ENCODE measurements at places on chromosomes 3 and 15.

DNA sequence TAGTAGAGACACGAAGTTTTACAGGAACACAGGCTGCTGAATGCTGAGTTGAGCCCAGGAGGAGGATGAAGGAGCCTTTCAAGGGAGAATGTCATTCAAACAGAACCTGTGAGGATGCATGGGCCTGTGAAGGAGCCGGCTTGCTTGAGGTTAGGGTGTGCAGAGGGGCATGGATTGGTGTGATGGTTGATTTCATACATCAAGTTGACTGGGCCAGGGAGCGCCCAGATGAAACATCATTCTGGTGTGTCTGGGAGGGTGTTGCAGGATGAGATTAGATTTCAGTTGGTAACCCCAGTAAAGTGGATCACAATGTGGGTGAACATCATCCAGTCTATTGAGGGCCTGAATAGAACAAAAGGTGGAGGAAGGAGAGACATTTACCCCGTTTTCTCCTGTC, 243.6 kb downstream of the EDEM1 start:
- no peak for DNase-seq

- no peak for DNase-seq
Measured at GRCh38 chr3:150783920-150784746, 21.2 kb upstream of the SIAH2 start.

DNA sequence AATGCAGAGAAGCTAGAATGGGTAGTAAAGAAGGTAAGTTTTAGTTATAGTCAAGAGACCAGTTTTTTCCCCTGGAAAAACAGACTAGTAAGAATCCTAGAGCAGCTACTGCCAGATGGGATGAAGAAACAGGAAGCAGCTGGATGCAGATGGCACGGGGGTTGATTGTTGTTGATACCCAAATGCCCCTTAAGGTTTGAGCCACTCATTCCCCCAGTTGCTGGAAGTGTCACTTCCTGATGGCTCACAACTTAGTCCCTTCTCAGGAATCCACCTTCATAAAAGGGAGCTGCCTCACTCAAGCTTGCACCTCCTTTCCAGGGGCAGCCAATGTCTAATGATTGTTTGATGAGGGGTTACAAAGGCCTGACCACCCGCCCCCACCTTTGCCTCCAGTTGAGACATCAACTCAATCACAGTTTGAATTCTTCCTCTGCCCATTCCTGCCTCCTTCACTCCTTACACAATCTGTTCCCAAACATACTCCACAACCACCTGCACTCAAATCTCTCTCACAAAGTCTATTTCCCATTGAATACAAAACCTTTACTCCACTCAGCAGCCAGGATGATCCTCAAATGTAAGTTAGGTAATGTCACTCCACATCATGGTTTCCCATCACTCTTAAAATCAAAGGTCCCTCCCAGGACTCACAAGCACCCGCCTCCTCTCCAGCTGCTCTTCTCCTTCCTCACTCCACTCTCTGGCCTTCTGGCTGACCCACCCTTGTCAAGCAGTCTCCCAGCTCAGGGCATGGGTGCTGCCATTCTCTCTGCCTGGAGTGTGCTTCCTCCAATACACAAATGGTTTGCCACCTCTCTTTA, 450.1 kb upstream of the THBS1 start:
- DNase-seq, result no peak

DNA sequence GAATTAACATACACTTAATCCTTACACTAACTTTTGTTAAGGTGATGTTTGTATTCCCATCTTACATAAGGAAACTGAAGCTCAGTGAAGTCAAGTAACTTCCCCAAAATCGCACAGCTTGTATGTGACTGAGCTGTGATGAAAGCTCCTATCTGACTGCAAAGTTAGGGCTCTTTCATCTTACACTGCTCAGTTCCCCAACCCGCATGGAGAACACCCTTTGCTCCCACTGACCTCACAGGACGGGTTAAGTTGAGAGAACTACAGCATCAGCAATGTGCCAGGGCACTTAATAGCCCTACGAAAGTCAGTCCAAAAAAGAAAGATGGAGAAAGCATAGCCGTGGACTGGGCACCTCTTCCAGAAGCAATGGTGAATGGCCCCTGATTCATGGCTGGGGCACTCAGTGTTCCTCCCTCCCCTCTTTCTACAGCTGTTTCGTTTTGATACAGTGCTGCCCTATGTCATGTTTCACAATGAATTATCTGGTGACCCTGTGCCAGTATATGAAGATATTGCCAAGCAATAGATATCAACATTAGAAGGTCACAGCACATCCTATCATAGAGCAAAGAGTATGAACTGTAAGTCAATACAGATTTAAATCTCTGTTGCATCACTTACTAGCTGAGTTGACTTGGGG, 38.0 kb downstream of the CADPS start:
- no peak for DNase-seq

DNA sequence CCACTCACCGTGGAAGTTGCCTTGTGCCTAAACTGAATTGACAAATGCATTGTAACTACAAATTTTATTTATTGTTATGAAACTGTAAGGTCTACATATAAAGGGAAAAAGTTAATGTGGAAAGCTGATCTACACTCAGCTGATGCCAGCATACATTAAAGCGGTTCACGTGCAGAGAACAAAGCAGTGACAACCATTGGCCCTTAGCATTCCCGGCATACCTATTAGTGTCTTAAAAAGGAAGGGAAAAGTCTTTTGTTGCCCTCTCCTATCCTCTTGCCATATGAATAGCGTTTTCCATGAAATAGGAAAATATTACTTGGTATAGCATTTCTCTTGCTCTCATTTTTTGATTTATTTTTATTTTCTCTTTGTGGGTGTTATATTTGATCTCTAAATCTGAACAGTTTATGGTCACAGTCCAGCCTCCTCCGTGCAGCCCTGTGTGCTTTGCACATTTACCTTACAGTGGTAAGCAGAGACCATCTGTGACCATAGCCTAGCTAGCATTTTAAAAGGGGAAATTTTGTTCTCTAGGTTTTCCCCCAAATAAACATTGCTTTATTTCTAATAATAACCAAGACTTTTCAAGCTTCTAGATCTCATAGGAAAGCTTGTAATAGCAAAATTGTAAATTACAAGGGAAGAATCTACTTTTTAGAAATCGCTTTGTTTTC, 89.7 kb upstream of the CGNL1 start:
- no peak for DNase-seq

DNA sequence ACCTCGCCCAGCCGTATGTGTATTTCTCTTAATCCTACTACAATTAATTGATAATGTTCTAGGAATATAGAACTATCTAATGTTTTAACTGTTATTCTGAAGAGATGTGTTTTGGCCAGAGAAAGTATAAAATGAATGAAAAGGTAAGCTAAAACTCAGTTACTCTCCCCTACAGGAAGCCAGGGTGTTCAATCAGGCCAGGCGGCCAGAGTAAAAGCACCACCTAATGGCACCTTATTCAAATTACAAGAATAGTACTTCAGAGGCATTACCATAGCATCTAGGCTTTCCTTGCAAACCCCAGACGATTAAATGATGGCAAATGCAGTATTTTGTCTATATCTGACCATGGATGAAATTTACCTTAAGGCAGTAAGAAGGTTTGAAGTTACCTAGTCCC, 10.4 kb downstream of the SLC12A8 start:
- DNase-seq, result peak; percentile 19

GRCh38 chr3:78148986-78149717, 1109.3 kb downstream of the ROBO2 start:
- DNase-seq, result no peak

DNA sequence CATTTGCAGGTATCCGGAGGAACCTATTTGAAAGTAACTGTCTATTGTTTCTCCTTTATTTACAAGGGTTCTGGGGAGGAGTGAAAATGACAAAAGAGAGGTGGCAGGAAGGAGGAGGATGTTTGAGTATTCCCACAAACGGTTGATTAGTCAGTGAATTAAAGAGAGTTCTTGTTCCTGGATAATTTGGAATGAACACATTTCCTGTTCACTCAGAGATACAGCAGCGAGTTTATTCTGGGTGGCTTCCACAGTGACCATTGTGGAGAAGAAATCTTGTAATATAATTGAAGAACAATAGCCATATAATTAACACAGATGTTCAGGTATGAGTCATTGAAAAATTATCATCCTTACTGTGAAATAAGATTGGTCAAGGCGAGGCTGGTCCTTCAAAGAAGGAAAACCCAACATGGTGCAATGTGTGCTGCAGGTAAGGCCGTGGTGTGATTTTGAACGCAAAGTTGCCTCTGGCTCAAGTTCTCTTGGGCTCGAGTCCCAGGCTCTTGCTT, 77.3 kb downstream of the NFKBIZ start:
- no peak for DNase-seq

DNA sequence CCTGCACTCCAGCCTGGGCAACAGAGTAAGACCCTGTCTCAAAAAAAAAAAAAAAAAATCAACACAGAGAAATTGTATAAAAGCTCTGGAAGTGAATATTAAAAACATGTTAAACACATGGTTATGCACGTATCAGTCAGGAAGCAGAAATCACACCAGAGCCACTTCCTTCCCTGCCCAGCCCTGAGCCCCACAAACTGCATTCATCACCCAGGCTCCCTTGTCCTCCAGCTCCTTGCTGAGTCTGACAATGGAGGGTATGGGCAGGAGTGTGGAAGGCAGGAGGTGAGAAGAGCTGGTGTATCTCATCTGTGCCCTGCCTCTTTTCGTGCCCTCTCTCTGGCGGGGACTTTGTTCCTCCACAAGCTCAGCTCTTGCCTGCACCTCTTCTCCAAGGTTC, 12.1 kb upstream of the LOXL1 start:
- DNase-seq, result no peak

- DNase-seq, result no peak
Measured at GRCh38 chr3:64167868-64168267, 57.4 kb downstream of the PRICKLE2 start.

- DNase-seq, result no peak
Measured at GRCh38 chr3:113436809-113437208, 4.5 kb downstream of the CFAP44 start.

DNA sequence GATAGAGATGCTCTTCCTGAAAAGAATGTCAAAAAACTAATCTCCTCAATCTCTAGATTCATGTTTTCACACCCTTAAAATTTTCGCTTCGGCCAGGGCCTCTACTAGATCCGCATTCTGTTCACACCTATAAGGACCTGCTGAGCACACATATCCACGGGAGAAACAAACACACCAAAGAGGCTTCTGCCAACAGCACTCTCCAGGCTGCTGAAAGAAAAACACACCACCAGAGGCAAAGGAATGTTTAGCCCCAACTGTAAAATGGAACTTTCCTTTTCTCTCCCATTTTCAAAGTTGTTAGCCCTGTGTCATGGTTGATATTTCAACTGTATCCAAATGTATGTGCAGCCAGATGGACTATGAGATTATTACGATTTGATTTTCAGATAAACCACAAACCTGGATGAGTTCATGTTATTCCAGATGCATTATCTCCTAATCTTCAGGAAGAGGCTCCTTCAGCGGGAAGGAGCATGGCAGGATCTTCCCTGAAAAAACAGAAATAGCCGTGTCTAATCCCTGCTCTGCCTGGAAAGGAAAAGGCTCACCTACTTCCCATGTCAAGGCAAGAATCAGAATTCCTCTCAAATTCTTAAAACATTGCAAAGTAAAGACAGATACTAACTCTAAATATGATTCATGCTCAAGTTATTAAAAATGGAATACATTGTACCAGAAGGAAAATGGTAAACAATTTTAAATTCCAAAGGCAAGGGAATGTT, 442.7 kb upstream of the NR2F2 start:
- DNase-seq, result no peak

- no peak for DNase-seq
Measured at GRCh38 chr3:17831366-17831765, 88.9 kb upstream of the TBC1D5 start.

DNA sequence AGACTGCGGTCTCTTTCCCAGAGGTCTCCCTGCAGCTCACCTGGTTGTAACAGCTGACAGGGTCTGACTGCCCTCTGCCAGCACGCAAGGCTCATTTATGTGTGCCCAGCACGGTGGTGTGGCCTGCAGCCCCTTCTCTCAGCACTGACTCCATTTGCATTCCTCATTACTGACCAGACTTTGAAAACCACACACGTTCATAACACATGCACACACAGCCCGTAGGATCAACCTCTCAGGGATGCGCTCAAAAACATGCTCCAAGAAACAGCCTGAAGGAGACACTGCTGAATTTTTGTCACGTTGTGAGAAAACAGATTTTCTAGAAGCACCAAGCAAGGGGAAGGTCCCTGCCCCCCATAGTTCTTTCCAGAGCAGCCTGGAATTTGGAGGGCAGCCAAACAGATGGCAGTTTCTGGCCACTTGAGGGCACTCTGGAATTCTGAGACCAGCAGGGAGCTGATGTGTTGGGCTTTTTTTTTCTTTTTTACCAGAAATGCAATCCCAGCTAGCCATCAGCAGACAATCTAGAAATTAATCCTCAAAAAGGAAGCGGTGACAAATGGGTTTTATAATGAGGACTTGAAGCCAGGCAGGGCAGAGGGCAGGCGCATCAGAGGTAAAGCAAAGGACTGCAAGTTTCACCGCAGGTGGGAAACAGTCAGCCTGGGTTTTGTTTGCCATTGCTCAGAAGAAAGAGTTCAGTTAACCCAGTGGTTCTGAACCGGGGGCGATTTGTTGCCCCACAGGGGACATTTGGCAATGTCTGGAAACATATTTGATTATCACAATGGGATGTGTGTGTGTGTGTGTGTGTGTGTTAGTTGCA, 170.5 kb upstream of the PROK2 start:
- DNase-seq, result peak; percentile 70

GRCh38 chr3:5314897-5315296, 127.4 kb downstream of the EDEM1 start:
- no peak for DNase-seq

DNA sequence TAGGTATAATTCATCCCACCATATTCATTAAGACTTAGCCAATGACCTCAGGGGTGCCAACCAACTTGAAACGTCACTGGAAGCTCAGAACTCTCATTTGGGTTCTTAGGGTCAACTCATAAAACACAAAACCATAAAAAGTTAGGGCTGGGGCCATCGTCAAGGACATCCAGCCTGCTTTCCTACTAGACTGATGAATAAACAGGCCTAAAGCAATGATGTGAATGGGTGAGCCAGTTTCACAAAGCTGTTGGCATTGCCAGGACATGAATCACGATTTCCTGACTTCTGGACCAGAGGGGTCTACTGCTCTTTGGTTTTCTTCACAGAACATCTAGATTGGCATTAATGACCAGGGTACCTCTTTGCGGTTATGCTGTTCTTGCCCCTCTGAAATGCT, 64.7 kb downstream of the EOMES start:
- no peak for DNase-seq

- no peak for DNase-seq
Measured at GRCh38 chr15:60973637-60974415, 255.3 kb downstream of the RORA start.

- peak; percentile 75 for DNase-seq
Measured at GRCh38 chr15:59304034-59304795, 68.5 kb downstream of the MYO1E start.

- DNase-seq, result no peak
Measured at GRCh38 chr3:192637803-192638202, 89.5 kb downstream of the FGF12 start.
